ENCODE measurements at places on chromosomes 11 and 22.

- no peak for DNase-seq
Observed at GRCh38 chr22:39536711-39537110, 4.2 kb upstream of the RPS19BP1 start.

DNA sequence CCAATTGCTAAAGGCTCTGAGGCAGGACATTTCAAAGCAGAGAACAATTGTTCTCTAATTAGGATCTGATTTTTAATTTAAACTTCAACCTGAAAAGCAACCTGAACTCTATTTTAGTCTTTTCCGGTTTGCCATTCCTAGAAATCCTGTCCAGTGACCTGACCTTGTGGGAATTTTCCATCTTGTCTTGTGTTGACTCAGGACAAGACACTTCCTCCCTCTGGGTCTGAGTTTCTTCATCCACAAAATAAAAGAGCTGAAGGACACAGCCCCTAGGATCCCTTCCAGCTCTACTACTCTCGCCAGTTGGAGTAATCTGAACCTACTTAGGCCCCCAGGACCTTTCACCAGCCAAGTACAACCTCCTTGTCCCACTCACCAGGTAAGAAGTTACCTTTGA, 66.5 kb upstream of the POU2AF1 start:
- DNase-seq = peak; percentile 65

DNA sequence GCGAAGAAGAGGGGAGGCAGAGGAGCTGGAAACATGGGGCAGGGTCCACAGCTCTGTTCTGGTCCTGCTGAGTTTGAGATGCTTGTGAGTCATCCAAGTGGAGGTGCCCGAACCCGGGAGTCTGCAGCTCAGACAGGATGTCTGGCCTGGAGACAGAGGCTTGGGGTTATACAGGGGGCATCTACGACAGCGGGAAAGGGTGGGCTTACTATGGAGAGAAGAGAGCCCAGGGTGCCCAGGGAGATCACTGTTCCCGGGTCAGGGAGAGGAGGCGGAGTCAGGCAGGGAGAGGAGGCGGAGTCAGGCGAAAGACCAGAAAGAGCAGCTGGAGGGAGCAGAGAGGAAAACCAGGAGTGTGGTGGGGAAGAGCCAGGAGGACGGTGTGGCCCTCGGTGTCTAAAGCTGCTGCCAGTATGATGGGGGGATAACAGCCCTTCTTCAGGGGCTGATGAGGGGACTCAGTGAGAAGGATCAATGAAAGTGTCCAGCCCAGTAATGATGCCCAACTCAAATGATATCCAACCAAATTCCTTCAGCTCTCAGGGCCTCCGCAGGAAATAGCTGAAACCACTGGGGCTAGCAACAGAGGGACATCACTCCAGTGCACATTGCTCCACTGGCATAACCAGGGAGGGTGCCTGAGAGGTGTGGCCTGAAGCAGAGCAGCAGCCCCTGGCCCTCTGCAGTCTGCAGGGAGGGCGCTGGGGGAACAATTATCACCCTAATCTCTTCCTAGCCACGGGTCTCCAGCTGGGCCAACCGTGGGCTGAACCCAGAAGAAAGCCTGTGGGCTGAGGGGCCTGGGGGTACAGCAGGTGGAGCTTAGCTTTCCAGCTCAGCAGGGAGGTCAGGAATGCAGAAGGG, 2.6 kb upstream of the LTBP3 start:
- DNase-seq = peak; percentile 81

GRCh38 chr11:42713753-42714152, 598.0 kb upstream of the API5 start:
- no peak for DNase-seq

DNA sequence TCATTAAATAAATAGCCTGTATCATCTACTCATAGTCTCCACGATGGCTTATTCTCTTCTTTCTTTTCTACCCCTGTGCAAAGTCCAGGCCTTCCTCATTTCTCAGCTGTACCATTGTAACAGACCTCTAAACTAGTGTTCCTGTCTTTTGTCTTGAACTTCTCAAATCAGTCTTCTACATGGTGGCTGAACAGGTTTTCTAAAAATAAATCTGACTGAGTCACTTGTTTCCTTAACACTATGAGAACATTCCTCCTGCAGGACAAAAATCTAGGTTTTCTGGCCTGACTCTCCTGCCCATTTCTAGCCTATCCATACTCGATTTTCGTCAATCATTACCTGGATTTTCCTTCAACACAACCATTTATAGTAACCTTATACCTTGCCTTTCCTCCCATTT, 1080.8 kb upstream of the TENM4 start:
- DNase-seq = no peak

DNA sequence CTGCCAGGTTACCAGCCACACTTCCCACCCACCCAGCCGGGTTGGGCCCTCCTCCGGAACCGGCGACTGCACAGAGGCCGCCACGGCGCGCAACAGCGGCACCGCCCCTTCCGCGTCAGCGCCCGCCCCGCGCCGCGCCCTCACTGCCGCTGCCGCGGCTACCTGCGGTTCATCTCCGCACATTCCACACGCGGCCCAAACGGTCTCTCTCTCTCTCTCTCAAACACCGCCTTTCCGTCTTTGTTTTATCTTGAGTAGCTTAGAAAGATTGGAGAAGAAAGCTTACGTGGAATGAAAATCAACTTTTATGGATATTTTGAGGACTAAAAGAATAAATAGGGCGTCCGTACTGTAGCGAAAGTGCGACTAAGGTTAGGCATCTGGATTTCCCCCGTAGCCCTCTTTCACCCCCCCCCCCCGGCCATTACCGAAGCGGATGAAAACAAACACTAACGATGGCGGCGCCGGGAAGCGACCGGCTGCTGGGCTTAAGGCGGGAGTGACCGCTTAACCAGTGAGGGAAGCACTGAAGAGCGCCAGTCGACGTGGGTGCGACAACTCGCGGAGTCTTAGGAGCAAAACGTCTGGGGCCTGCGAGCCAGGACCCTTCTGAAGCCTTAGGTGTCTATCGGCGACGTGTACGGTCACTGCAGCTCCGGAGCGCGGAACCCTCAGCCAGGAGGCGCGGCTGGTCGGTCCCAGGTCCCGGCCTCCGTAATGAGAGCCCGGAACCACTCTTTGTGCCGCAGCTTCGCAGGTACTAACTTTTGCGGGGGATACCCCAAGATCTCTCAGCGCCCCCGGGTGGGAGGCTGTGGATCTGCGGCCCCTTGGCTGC, at the start of the genes ATG13 and HARBI1:
ATG13 (plus strand) TSS at position 420 of the 838 bp plus-strand sequence. CDS start 26,739 bp downstream, outside the sequence.
HARBI1 (minus strand) TSS at position 94 of the 838 bp plus-strand sequence. CDS start 990 bp downstream, outside the sequence.
- DNase-seq = peak; percentile 88

DNA sequence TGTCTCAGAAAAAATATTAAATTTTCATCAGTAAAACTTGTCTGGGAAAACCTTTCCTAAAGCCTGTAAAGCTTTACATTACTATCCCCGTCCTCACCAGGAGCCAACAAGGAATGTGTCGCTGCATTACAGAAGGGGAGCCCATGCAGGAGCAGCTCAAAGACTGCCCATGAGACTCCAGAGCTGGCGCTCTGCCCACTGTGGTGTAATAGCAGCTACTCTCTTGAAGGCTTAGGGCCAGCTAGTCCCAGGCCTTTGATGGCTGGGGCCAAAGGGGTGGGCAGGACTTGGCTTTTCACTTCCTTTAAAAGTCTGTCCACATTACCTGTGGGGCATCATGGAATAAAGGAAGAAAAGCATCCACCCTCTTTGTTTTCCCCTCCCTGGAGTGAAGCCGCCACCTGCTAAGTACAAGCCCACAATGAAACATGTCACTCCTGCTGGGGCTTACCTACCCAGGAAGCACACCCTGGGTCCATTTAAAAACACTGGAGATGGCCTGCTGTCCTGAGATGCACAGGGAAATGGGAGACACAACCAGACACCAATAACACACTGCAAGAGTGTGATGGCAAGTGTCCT, 150.7 kb downstream of the ADAMTS15 start:
- peak; percentile 48 for DNase-seq

- DNase-seq = peak; percentile 35
Observed at GRCh38 chr11:35550374-35551036, 25.1 kb upstream of the PAMR1 start.

DNA sequence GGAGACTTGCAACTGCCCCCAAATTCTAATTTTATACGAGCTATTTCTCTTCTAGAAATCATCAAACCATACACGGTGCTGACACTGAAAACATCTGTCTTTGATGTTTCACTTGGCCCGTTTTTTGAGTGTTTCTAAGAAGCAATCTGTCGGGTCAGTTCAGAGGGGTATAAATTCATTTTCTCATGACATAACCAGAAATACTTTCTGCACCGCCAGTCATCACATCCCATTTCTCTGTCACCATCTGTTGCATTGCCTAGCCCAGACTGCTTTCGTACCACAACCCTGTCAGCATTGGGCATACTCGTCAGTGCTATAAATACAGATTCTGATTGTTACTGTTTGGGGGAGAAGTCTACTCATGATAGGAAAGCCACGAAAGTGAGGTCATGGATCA, 63.1 kb upstream of the CCDC90B start:
- DNase-seq = no peak

GRCh38 chr22:29484642-29485041, 4.6 kb downstream of the NEFH start:
- DNase-seq = no peak

GRCh38 chr22:47813661-47814060, 1051.2 kb downstream of the TBC1D22A start:
- DNase-seq = no peak

- peak; percentile 73 for DNase-seq
Observed at GRCh38 chr22:23220485-23221350, 40.4 kb downstream of the BCR start.

- no peak for DNase-seq
Observed at GRCh38 chr22:47233316-47234243, 471.1 kb downstream of the TBC1D22A start.

DNA sequence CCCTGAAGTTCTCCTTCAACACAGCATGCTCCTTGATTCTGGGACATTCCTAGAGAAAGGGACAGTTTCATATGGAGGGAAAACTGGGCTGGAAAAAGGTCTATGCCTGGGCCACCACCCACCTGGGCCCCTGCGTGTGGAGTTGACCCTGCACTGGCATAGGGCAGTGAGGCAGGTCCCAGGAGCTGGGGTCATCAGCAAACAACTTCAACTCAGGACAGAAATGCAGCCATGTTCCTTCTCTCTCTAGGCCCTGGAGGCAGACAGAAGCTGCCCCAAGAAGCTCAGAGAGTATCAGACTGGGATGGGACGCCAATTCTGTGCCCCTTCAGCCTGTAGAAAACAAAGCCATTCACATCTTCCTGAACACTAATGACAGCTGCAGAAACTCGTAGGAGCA, 34.9 kb downstream of the RTL6 start:
- DNase-seq = no peak

DNA sequence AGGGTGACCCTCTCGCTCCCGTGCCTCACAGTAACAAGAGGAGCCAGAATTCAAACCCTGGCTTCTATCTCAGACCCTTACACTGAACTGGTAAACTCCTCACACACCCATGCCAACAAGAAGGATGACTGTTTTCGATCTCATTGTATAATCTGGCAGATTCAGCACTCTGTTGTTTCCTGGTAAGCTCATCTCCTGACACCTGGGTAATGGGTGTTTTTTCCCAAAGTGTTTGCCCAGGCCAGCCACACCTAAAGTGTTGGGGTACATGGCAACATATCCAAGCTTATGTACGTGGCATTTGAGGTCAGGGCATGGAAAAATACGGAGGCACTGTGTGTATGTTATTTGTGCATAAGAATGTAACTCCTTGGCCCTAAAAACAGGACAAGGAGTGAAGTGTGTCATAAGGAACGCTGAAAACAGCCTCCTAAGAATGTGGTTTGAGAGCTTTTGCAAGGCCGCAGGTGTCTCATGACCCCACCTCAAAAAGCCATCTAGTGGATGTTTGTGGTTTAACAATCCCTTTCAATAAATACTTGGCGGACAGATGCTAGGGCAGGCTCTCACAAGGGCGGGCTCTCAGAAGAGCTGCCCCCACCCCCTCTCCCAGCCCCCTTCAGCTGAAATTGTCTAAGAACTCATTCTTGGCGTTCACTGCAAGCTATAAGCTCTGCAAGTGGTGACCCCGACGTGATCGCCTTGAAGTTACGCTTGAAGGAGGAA, at the start of gene MS4A15:
MS4A15 (plus strand) TSS at position 561 of the 726 bp plus-strand sequence. CDS start 6,867 bp downstream, outside the sequence.
- no peak for DNase-seq

DNA sequence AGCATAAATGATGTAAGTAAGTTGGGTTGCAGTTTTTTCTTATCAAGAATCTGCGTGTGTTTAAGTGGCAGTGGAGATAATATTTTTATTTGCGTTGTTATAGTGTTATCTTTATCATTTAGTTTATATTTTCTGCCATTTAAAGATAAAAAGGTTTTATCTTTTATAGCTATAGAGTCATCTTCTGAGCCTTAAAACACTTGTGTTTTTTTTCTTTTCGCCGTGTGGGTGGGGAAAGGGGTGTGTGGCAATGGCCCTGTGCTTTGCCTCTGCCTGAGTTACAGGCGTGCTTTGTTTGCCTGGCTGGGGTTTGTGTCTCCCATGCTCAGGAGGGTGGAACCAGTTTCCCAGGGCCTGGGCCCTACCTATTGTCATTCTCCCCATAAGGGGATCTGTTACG, 16.2 kb downstream of the ARHGEF12 start:
- no peak for DNase-seq

GRCh38 chr11:31806186-31806927, 4.8 kb downstream of the PAX6 start:
- DNase-seq = no peak

- DNase-seq = no peak
Observed at GRCh38 chr11:128610721-128611617, 23.6 kb upstream of the ETS1 start.

DNA sequence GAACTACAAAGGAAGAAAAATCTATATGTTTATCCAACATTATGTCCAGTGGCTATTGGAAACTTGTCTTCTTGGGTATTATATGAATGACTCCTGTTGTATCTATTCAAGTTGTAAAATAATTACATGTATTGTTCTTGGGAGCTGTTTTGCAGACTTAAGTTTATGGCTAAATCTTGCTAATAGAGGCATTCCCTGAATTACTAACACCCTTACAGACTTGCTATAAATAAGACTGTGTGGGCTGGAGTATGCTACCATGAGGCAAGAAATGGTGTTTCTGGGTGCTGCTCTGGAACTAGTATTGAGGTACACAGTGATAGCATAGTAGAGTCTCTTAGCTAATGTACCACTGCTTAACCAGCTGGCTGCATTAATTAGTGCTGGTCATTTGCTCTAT, 155.1 kb downstream of the HIPK3 start:
- DNase-seq = peak; percentile 26

- DNase-seq = no peak
Observed at GRCh38 chr11:18063125-18063524, 17.1 kb upstream of the TPH1 start.

- no peak for DNase-seq
Observed at GRCh38 chr11:60939855-60940254, 12.1 kb downstream of the SLC15A3 start.

Data from EH (cell line).